Globus pallidus (tissue), 1 donor: ENCODE measurements at places on chromosomes 1 and 21.

GRCh38 chr1:2151911-2152310, 42.7 kb downstream of the FAAP20 start:
- DNase-seq: no peak

DNA sequence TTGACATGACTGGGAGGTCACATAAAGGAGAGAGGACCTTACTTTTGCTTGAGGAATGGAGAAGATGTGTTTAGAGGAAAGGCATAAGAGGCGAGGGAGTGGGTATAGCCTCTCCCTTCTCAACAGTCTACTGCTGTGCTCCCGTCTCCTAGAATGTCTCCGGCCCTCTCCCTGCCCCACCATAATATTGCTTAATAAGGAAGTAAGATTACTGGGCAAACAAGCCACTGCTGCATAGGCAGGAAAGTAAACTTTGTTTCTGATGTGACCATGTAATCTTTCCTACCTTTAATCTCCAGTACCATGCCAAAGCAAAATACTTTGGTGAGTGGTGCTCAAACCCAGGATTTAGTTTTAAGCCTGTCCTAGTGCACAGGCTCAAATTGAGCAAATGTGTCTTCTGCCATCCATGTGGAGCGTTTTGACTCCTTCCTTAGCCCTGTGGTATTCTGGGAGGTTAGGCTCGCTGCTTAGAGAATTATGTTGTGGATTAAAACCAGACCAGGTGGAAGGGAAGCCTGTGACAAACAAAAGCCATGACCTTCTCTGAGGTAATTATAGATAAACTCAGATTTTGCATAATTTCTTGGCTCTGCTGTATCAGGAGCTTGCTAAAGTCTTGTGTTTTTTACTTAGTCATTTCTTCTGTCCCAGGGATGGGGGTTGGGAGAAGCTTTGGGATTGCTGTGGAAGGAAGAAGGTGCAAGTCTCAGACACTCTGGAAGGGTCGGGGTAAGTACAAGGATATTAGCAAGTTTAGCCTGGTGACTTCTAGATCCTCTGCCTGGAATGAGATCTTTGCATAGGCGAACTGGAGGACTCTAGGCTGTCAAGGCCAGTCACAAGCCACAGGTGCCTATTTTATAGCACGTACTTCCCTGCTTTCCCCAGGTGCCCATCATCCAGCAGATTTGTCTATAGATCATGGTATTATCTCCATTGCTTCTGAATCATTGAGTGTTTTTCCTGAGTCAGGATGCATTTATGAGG, 34.5 kb upstream of the DIPK1A start:
- no peak for DNase-seq

DNA sequence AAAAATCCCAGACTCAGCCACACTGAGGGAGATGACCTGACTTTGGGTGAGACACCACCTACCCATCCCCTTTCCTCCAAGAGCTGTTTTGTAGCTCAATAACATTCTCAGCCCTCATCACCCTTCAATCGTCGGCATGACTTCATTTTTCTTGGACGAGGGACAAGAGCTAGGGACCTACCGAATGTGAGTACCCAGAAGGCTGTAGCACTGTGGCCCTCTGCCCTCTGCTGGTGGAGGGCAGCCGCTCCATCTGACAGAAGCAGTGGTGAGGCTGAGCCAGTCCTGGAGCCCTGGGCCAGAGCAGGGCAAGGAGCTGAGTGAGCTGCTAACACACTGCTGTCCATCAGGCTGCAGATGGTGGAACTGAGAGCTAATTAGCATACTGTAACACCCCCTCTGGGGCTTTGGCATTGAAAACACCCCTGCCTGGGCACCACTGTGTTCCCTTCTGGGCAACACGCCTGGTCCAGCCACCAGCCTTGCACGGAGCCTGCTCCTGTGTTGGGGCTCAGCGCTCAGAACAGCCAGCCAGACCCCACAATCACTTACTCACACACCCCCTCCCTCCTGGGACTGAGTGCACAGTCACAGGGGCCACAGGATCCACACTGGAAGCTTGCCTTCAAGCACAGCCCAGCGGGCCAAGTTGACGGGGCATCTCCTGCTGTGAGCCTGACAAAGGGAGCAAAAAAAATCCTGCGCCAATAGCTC, 18.3 kb upstream of the ALPL start:
- DNase-seq: peak; percentile 16

- no peak for DNase-seq
Measured at GRCh38 chr1:217389895-217390294, 241.0 kb downstream of the GPATCH2 start.

GRCh38 chr21:38092051-38092450, 164.7 kb upstream of the KCNJ15 start:
- DNase-seq: no peak

- no peak for DNase-seq
Measured at GRCh38 chr21:33393348-33393747, 9.9 kb upstream of the IFNGR2 start.

GRCh38 chr1:173062150-173062938, 11.6 kb upstream of the TNFSF18 start:
- DNase-seq: no peak

DNA sequence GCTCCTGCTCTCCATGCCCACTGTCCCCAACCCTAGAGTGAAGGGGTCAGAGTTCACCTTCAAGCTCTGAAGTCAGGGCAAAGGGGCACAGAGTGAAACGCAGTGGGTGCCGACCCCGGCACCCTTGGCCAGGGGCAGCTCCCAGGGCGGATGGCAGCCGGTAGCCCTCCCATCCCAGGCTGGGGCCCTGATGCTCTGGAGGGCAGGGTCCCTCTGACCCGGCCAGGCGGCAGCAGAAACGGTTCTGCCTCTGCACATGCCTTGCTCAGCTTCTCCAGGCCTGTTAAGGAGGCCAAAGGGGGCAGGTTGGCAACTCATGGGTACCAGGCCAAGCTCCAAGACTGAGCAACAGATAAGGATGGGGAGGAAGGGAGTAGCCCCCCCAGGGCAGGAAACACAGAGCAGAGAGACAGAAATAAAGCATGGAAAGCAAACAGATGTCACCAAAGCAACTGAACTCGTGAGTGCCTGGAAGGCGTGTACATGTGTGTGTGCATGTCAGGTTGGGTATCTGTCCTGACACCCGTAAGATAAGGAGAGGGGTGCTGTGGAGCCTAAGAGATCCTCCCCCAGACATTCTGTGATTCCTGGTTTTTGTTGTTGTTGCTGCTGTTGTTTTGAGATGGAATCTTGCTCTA, 112.3 kb upstream of the IFFO2 start:
- no peak for DNase-seq

GRCh38 chr1:36465731-36466369, 1.7 kb upstream of the MRPS15 start:
- no peak for DNase-seq

DNA sequence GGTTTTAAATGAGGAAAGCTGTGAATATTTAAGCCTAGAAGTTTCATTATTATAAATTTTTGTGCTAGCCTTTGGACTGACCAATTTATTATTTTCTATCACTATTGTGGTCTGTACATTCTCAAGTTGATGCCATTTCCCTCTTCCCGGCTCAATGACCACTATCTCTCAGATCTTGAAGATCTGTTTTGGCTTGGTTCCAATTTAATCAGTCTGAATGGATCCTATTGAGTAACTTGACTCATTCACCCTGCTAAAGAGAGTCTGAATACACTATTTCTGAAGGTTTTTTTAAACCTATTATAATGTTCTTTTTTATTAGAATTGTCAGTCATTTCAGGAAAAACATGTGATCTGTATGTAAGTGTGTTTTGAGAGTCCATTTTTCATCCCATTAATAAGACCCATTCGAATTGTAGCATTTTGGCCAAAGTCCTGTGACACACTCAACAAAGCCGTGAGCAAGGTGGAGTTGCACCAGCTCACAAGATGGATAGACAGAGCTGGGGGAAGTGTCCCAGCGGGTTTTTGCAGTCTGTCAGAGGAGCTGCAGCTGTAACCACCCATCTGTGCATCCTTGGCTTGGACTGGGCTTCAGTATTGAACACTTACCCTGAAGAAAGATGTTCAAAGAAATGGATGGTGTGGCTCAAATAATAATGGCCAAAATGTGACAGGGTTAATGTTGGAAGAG, 145.6 kb downstream of the NFIA start:
- no peak for DNase-seq

DNA sequence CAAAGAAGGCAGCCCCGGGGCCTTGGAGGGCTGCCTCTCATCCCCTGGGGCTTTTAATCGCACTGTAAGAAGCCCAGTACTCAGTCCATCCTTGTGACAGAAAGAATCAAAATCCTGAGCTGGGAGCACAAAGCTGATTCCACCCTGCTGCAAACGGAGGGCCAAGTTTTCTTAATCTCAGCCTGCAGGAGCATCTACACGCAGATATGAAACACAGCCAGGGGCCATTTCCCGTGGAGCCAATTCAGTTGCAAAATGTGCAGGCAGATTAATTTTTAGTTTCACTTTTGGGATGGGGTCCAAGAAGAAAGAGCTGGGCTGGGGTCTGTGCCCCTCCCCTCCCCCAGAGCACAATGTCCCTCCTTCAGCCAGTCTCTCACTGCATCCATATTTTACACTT, 4.4 kb downstream of the LYPD8 start:
- DNase-seq: no peak

DNA sequence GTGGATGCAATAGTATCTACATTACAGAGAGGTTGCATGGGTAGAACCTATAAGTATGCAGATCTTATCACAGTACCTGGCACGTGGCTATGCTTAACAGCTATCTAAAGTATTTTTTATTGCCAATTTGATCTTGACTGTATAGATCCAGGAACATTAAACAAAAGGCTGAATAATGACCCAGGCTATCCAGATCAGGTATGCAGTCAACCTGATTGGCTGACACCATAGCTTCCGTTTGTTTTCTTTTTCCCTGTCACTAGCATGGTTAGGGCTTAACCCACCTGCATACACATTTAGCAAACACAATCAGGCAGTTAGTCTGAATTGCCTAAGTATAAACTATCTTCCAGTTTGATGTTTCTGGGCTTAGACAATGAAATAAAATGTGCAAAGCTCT, 264.9 kb upstream of the PLXNA2 start:
- DNase-seq: no peak

- peak; percentile 54 for DNase-seq
Measured at GRCh38 chr1:151868486-151868885, 15.0 kb upstream of the THEM5 start.

DNA sequence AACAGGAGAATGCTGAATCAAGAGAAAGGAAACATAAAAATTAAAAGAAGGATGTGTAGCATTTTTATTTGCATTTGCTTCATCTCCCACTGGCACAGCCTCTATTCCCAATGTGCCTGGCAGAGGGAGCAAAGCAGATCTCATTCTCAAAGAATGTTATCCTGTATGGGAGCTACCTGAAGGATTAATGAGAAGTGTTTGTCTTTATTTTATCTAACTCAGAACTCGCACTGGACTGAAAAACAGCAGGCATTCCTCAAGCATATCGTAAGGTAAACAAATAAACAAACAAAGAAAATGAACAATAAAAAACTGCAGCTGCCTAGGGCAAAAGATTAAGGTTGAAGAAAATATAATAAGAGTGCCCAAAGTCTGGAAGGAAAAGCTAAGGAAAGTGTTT, 12.7 kb upstream of the COL11A1 start:
- no peak for DNase-seq

DNA sequence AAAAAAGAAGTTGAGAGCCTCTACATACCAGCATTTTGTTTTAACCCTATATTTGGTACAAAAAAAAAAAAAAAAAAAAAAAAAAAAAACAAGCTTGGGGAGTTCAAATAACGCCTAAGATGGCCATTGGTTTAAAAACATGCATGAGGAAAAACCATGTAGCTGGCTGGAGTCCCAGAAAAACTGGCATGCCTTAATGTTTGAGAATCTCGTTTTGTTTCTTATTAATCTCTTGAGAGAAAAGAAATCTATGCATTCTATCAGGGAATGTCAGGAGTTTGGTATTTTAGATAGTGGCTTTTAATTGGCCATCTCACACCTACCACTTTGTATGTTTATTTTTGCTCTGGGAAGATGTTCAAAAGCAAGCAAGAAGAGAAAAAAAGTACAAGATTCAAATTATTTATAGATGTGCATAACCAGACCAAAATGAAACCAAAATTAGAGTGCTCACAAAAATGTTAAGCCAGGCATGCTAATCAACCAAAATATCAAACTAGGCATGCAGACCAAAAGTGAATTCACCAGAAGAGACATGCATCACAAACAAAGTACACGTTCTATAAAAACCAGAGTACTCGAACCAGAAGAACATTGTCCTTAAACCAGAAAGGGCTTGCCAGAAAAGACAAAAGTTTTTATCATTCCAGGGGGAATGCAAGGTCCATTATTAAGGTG, 156.6 kb downstream of the AK5 start:
- DNase-seq: peak; percentile 41

GRCh38 chr1:169468982-169469381, 16.8 kb downstream of the SLC19A2 start:
- no peak for DNase-seq

GRCh38 chr1:198681252-198681651, 42.4 kb downstream of the PTPRC start:
- DNase-seq: no peak

- no peak for DNase-seq
Measured at GRCh38 chr1:156897078-156897825, 3.7 kb downstream of the PEAR1 start.

DNA sequence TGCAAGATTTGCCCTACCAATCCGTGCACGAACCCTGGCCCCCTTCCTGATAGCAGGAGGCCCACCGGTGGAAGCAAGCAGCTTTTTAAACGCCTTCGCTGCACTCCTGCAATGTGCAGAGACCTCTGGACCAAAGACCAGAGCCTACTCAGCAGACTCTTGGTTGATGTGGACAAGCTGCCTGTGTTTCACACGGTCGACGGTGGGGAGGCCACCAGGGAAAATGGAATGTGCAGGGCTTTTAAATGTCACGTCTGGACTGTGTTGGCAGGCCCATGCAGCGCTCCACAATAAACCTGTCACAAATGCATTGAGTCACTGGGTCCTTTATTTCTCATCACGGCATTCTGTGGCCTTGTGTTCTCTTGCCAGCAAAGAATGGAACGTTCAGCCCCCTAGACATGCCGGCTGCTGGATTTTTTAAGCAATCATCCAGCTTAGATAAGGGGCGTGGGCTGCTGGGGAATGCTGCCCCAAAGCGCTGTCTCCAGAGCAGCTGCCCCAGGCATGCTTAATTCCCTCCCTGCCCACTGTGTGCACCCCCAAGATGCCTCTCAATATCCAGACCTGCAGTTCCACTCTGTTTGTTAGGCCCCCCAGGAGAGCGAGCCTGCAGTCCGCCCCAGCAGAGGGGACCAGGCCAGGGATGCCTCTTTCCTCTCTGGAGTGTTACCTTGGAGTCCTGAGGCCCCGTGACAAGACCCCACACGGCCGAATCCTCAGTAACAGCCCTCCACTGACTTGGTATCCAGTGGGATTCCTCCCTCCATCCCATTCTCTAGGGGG, 71.3 kb downstream of the ATP5PO start:
- no peak for DNase-seq

DNA sequence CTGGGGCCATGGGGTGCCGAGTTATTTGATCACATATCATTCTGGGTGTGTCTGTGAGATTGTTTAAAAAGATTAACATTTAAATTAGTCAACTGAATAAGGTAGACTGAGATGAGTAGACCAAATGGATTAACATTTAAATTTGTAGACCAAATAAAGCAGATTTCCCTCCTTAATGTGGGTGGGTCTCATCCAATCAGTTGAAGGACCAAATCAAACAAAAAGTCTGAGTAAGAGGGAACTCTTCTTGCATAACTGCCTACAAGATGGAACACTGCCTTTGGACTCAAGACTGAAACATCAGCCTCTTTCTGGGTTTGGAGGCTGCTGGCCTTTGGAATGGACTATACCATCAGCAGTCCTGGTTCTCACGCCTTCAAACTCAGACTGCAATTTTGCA, 17.0 kb upstream of the SNX7 start:
- DNase-seq: no peak

GRCh38 chr1:171850651-171851350, 9.5 kb downstream of the DNM3 start:
- no peak for DNase-seq
